ENCODE measurements at places on chromosomes 5 and 9.

- no peak overlapping the region for H3K27ac ChIP-seq
- H3K27me3 ChIP-seq = no peaks in the 10 kb centered on the region
- no peak overlapping the region for H3K4me3 ChIP-seq
- peak; percentile 33 for DNase-seq
These were observed 21.3 kb downstream of the KCTD16 start for GRCh38 chr5:144191998-144192397.

- no peak within 1 kb of the TSS for H3K27ac ChIP-seq
- DNase-seq = peak; percentile 78
- peaks cover 71% of the 10 kb centered on the region for H3K27me3 ChIP-seq
- H3K4me3 ChIP-seq = peak within 1 kb of the TSS; percentile 92
- peaks cover 42% of the 10 kb centered on the region for H3K4me1 ChIP-seq
These were observed at the start of gene CXXC5 for GRCh38 chr5:139648205-139649081. Gene CXXC5 (plus strand): TSS chr5:139648349. CDS start chr5:139680524, 32,175 bp downstream.

DNA sequence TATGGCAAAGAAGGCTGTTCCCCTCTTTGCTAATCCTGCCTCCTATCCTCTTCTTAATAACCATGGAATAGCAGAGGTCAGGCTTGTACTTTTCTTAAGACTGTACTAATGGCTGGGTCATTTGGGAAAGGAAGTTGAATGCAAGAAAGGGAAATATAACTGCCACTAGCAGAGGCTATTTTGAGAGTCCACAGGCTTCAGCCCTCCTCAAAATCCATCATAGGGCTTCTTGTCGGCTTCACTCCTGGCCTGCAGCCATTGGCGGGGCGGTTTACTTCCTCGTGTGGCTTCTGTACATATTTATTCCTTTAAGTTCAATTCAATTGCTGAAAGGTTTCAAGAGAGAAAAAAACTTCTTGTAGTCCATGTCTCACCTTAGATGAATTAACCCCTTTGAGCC, 2.8 kb upstream of the PARP8 start:
- no peaks in the 10 kb centered on the region for H3K27me3 ChIP-seq
- H3K27ac ChIP-seq = no peak overlapping the region
- H3K4me1 ChIP-seq = peaks cover 13% of the 10 kb centered on the region
- peaks cover 9% of the 10 kb centered on the region for H3K36me3 ChIP-seq
- no peak overlapping the region for H3K4me3 ChIP-seq

- H3K4me3 ChIP-seq = peak overlapping the region; percentile 93
- peaks cover 17% of the 10 kb centered on the region for H3K36me3 ChIP-seq
- peak overlapping the region; percentile 96 for H3K27ac ChIP-seq
- H3K4me1 ChIP-seq = peaks cover 21% of the 10 kb centered on the region
- no peaks in the 10 kb centered on the region for H3K27me3 ChIP-seq
These were observed 782 bp upstream of the SKP1 start for GRCh38 chr5:134177369-134178095.

- H3K36me3 ChIP-seq = no peaks in the 10 kb centered on the region
- no peak overlapping the region for H3K27ac ChIP-seq
- no peak overlapping the region for H3K4me3 ChIP-seq
- no peak for DNase-seq
- no peaks in the 10 kb centered on the region for H3K4me1 ChIP-seq
These were observed 107.6 kb upstream of the PRSS3 start for GRCh38 chr9:33687779-33688178.

DNA sequence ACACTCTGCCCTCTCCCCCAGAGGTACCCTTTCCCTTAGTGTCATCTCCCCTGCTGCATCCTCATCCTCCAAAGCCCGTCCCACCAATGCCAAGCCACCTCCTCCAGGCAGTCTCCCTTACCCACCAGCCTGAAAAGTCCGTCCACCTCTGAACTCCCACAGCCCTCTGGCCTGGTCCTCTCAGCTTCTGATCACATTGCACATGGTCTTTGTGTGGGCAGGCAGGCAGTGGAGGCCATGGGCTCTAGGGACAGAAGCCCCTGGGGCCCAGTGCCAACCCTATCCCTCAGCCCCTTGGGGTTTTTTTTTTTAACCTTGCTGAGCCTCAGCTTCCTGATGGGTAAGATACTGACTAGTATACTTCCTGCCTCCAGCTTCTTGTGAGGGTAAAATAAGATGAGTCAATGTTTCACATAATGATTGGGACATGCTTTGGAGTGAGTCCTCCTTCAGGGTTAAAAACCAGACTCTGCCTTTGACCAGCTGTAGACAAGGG, 19.4 kb downstream of the CSF1R start:
- peak; percentile 27 for DNase-seq
- peaks cover 14% of the 10 kb centered on the region for H3K4me1 ChIP-seq
- H3K4me3 ChIP-seq = peak overlapping the region; percentile 36

DNA sequence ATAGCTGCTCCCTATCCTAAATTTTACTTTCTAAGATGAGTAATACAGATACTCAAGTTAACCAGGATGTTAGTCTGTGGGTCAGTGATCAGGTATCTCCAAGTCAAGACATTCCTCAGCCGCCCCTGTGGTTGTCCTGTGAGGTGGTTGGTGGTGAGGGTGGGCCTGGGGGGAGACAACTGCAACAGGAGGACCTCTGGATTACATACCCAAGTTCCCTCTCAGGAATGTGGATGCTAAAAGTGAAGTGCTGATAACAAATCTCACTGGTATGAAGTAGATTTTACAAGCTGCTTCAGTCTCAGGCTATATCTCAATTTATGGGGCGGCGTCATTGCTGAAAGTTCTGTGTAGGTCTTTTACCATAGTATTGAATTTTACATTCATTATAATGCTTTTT, 38.3 kb downstream of the SLC1A3 start:
- no peaks in the 10 kb centered on the region for H3K36me3 ChIP-seq
- no peak overlapping the region for H3K4me3 ChIP-seq
- H3K4me1 ChIP-seq = no peaks in the 10 kb centered on the region
- no peak for DNase-seq

- no peak overlapping the region for H3K4me3 ChIP-seq
- peaks cover 11% of the 10 kb centered on the region for H3K4me1 ChIP-seq
- no peak overlapping the region for H3K27ac ChIP-seq
- H3K36me3 ChIP-seq = no peaks in the 10 kb centered on the region
- DNase-seq = no peak
These were observed 333.4 kb upstream of the PUM3 start for GRCh38 chr9:3177146-3177761.

- no peaks in the 10 kb centered on the region for H3K27me3 ChIP-seq
- no peak for DNase-seq
- H3K4me1 ChIP-seq = no peaks in the 10 kb centered on the region
- H3K4me3 ChIP-seq = no peak overlapping the region
- H3K36me3 ChIP-seq = no peaks in the 10 kb centered on the region
These were observed 412.7 kb downstream of the ACTL7B start for GRCh38 chr9:108443019-108443633.

Data from activated T-cell treated with anti-CD3 and anti-CD28 coated beads, Interleukin-2, amount 50 U/mL, for 72 hours (primary cell).